RPMI7951 (cell line): ENCODE measurements at places on chromosomes 6 and 20.
A peak's percentile ranks its signal among the peaks of the same experiment; 100 is the strongest.

DNA sequence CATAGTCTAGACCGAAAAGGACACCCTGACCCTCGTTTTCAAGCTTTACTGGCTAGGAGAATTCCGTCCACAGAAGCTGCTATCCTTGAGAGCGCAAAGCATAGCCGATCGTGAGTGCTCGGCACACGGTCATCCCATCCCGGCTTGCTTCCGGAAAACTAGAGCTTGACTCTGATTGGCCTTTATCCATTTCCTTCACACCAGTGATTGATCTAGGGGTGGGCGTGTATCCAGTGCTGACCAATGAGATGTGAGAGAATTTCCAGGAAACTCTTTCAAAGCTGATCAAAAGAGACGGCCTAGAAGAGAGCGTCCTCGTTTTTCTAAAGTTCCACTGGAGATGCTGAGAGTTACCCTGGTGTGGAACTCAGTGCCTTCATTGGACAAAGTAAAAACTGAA lies 41.0 kb upstream of the NFATC2 start:
- DNase-seq: no peak

DNA sequence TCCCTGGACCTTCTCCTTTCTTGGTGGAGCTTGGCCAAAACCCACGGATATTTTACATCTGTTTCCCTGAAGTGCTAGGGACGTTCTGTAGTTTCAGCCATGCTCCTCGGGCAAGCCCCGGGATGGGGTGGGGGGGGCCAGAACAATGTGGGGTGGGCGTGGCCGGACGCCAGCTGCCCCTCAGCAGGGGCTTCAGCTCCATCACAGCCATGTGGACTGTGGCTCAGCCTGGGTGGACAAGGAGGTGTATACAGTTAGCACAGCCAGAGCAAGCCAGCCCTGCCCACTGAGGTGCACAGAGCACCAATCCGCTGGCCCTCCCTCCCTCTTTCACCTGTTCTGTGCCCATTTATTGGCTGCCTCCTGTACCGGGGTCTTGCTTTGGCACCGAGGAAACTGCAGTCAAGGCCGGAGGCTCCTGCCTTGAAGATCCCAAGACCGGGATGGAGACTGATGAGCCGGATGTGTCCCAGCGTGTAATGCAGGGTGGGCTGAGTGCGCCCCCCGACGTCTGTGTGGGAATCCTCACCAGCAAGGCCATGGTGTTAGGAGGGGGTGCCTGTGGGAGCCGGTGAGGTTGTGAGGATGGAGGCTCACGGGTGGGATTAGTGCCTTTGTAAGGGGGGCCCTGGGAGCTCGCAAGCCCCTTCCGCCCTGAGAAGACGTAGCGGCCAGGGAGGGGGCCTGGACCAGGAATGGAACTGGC lies 28.0 kb downstream of the FRMD1 start:
- no peak for DNase-seq

DNA sequence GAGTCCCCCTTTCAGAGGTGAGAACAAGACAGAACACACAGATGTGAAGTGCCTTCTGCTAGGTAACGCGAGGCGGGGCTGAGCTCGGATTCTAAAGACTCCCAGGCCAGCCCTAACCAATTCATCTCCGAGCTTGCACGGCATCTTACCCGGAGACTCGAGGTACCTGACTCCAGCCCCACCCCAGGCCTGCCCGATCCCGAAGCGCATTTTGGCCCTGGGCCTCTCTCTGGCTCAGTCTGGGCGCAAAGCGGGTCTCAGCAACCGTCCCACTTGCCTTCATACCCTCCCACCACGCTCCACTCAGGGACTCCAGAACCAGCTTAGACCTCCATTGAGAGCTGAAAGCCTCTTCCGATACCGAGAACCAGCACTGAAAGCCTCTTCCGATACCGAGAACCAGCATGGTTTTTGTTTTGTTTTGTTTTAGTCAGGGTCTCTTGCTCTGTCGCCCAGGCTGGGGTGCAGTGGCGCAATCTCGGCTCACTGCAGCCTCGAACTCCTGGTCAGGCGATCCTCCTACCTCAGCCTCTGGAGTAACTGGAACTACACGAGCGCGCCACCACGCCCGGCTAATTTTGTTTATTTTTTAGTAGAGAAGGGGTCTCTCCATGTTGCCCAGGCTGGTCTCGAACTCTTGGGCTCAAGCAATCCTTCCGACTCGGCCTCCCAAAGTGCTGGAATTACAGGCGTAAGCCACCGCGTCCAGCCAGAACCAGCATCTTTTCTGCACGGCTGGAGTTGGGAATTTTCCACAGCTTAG lies 557 bp upstream of the DYNLRB1 start:
- DNase-seq: peak; percentile 64

- DNase-seq: no peak
These were observed 87.9 kb downstream of the CDC5L start for GRCh38 chr6:44475417-44475778.

- DNase-seq: no peak
These were observed 421.9 kb downstream of the PREX1 start for GRCh38 chr20:48405909-48406308.

DNA sequence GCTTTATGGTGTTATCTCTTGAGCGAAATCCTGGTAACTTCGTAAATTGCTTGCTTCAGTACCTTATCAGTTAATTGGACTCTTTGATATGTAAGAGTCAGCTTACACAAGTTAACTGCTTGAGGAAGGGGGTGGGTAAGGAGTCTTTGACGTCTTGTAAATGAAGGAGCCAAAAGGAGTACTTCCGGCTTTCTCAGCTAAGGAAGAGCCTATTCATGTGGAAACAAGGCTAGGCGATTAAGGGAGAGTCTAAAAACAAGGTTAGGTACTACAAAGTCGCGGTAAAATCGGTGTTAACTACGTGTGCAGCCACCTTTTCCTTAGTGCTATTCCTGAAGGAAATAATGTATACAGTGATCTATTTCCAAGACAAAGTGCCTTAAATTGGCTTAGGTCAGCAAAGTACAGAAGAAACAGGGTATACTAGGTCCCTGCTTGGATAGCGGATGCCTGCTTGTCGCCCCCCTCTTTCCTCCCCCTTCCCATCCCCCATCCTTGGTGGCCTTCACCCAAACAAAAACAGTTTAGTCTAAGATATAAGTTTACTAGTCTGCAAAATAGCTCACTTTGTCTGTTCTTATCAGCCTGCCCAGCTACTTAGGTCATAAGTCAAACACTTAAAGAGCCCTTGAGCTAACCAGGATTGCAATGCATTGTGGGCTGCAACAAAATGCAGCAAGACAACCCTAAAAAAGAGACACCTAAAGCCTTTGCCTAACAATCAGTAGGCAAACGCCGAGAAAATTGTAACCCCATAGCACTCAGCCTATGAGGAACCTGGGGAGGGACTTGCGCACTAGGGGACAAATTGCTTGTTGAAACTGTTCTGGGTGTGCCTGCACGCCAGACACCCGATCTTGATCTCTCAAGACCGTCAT lies 147.3 kb downstream of the TRIM27 start:
- DNase-seq: no peak

DNA sequence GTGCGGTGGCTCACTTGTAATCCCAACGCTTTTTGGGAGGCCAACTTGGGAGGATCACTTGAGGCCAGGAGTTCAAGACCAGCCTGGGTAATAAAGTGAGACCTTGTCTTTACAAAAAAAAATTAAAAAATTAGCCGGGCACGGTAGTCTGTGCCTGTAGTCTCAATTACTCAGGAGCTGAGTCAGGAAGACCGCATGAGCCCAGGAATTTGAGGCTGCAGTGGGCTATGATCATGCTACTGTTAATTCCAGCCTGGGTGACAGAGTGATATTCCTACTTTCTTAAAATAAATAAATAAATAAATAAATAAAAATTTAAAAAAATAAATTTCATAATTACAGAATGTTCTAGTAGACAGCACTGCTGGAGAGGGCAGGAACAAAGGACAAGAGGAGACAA lies 62.4 kb downstream of the DST start:
- no peak for DNase-seq

DNA sequence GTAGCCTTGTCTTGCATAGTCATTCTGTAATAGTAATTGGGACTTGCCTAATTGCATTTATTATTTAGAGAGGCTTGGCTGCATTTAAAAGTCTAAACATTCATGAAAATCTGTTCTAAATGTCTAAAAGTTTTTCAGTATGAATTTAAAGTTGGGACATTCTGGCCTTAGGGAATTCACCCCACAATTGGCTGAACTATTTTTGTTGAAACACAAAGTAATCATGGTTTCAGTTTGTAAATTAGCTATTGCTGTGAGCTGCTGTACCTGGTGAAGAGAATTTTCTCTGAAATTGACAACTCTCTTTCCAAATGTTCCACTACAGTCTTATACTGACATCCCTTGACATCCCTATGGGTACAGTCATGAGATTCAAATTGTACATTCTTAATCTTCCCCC lies 253.0 kb downstream of the FARS2 start:
- no peak for DNase-seq

GRCh38 chr20:8964959-8965562 lies 103.8 kb upstream of the PLCB4 start:
- DNase-seq: no peak

- DNase-seq: no peak
These were observed 194.8 kb downstream of the CDKAL1 start for GRCh38 chr6:20729086-20729485.

GRCh38 chr6:125868678-125869395 lies 78.1 kb downstream of the NCOA7 start:
- no peak for DNase-seq

DNA sequence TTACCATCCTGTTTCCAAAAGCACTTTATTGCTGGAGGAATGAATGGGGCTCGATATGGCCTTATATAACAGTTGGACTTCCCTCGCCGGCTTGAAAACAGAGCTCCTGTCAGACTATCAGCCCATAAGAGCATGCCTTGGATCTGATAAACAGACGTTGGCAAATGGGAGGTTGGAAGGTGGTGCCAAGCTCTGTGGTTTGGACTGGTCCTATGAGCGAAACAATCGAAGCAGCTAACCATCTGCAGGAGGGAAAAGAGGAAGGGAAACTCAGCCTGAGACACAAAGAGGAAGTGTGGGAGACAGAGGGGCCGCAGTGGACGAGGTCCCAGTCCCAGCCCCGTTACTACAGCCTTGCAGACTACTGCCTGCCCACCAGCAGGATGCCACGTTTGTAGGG lies 92.9 kb downstream of the TFAP2C start:
- peak; percentile 49 for DNase-seq

- peak; percentile 40 for DNase-seq
These were observed 660.4 kb upstream of the FLRT3 start for GRCh38 chr20:14997791-14998190.

- DNase-seq: peak; percentile 37
These were observed 94.2 kb downstream of the UTRN start for GRCh38 chr6:144379356-144379755.

GRCh38 chr6:124535299-124535698 lies 426.9 kb upstream of the RNF217 start:
- no peak for DNase-seq

DNA sequence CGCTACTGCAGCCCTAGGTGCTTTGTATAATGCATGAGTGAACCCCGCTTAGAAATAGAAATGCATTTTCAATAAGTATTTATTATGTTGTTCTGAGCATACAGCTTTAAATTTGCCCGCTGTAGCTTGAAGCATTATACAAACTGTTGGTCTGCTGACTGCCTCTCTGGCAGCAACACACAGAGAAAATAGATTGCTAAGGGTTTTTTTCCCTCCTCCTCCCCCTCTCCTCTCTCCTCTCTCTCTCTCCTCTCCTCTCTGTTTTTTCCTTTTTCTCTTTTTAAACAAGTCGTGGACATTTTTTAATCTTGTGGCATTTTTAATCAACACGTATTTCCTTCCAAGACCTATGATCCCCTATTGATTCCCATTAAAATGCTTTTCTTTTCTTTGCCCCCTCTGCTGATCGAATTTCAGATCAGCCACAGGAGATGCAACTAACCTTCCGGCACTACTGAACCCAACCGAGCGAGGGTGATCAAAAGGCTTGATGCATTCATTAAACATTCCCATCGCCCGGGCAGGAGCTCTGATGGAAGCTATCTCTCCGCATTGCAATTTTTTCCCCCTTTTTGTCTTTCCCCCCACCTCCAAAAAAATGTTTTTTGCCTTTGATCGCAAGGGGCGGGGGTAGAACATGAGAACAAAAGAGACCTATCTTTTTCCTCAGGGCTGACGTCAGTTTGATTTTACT lies 90.7 kb upstream of the ARID1B start:
- DNase-seq: peak; percentile 56

DNA sequence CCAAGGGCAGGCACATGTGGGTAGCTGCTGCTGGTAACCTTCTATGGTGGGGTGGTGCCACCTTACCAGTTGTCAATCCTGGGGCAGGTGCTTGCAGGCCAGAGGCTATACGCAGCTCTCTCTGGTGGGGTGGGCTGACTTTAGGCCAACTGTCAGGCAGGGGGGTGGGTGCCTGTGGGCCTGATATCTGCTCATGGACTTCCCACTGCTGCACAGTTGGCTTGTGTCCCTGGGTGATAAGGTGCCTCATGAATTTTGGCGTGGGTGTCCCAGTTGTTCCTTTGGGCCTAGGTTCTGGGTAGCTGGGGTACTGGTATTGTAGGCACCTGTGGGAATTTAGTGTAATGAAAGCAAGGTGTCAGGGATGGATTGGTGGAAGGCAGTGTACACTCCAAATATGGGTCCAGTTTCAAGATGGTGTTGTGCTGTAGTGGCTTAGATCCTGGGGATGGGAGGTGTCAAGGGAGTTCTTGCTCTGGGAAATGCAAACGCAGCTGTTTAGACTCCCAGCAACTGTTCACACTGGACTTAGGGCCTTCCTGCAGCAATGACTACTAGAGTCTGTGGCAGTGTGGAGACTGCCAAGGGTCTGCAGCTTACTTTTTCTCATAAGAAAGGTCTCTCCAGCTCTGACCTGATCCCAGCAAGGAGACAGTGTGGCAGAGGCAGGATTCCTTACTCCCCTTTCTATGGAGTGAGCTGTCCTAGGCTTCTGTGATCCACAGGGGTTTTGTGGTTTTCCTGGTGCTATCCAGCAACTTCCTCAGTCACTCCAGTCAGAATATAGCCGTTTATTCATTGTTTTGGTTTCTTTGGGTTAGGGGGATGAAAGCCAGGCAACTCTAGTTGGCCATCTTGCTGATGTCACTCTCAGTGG lies 128.2 kb downstream of the CRYBG1 start:
- peak; percentile 30 for DNase-seq

GRCh38 chr6:49739423-49739822 lies 4.8 kb downstream of the CRISP3 start:
- no peak for DNase-seq

- no peak for DNase-seq
These were observed 33.8 kb upstream of the LRRC1 start for GRCh38 chr6:53761036-53761435.

DNA sequence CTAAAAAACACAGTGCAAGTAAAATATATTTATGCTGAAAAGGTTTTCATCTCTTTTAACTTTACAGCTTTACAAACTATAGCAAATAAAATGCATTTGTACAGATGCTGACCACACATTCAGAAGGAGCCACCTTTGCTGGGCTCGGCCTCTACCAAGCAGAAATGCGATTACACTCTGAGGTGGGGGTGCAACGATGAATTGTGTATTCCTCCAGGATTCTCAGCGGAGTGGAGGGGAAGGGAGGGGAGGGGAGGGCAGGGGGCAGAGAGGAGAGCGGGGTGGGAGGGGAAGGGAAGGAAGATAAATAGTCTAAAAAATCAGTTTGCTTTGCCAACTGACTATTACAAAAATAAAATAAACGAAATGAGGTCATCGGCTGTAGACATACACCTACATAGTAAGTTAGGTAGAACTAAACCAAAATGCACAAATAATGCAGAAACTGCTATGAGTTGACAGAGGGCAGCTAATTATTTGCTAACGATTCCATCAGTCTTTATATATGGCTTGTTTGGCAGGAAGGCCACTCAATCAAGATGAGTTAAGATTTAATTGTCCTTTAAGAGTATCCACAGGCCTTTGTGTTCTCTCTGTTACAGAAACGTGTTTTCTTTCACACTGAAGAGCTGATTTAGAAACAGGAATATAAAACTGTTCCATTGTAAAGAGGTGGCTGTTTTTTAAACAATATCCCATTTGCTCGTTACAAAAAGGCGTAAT lies 90.1 kb downstream of the TAF4 start:
- DNase-seq: no peak
